ENCODE measurements at places on chromosomes 5 and 9.

DNA sequence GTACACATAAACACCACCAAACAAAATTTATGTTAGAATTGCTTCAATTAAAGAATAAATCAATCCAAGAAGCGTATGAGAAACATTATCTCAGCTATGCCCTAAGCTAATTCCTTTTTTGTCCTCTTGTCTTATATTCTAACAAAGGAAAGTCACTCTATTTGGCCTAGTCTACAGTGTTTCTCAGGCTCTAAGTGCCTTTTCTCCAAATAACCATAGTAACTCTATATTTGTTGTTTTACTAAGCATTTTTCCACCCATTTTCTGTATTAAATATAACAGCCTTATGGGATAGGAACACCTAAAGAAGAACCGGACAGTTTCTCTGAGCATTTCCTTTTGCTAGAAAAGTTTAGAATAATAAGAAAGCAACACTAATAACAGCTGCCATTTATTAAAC, 120.1 kb upstream of the MTAP start:
- no peak for DNase-seq

DNA sequence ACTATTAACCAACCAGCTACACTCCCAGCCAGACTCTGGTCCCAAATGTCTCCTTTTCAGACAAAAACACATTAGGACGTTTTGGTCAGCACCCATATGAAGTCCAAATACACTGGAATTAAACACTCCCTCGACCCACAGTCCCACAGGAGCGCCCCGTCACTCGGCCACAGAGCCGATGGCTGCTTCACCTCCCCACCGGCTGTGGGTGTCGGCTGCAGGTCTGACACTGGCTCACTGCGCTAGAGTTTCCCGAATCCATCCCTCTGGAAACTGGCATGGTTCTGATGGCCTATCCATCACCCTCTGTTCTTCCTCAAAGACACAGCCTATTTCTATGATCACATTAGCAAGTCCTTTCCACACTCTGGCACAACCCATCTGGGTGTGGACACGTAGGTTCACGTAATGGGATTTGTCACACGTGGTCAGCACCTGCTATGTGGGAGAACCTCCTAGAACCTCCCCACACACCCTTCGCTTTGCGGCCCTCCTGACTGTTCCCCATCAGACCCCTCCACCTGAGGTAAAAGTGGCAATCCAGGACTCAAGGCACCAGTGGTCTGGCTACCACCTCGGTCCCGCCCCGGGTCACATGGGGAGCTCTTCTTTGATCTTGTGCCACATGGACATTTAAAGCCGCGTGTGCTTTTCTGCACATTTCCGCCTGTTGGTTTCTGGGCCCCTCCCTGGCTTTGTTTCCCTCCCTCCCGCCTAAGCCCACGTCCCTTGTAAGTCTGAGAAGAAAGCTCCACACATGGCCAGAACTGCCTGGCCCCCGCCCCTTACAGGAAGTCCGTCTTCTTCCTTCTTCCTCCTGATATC, 131.1 kb upstream of the PHYKPL start:
- DNase-seq, result no peak

GRCh38 chr5:175317872-175318271, 126.1 kb downstream of the DRD1 start:
- DNase-seq, result no peak

DNA sequence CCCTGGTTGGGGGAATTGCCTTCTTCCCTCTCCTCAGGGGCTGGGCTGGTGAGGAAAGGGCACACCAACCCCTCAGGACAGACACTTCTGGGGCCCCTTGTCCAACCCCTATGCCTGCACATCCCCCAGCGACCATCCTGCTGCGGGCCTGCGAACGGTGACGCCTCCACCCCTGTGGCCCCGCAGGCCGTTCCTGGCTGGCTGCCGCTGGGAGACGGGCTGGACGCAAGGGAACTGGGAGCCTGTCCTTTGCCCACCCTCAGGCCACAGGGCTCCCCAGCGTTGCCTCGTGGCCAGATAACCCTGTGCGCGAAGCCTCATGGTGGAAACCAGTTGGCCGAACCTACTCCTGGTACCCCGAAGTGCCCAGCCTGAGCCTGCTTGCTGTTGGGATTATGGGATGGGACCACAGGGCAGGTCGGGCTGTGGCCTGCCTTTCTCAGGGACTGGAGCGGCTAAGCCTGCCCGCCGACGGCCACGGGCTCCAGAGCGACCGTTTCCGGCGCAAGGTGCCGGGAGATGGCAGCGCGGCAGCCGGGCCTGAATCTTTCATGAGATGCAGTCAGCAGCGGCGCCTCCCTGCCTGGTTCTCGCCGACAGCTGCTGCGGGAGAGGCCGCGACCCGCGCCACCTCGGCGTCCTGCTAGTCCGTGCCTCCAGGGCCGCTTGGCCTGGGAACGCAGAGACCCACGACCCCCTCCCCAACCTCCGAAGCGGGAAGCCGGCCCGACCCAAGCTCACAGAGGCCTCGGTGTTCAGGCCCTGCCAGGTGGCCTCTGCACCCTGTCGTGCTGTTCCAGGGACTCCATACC, 6.5 kb upstream of the PITX1 start:
- DNase-seq, result no peak

DNA sequence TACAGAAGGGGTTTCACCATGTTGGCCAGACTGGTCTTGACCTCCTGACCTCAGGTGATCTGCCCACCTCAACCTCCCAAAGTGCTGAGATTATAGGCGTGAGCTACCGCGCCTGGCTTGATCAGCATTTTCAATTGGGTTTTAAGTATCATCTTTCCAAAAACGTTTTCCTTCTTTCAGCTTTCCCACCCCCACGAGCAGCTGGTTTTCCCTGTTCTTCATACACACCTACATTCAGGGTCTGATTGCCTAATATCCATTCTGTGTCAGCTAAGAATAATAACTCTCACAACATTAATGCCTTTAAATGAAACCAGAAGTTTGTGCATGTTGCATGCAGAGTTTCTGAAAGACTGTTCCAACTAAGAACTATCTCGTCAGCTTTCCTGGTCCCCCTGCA, 38.3 kb downstream of the RFK start:
- no peak for DNase-seq

DNA sequence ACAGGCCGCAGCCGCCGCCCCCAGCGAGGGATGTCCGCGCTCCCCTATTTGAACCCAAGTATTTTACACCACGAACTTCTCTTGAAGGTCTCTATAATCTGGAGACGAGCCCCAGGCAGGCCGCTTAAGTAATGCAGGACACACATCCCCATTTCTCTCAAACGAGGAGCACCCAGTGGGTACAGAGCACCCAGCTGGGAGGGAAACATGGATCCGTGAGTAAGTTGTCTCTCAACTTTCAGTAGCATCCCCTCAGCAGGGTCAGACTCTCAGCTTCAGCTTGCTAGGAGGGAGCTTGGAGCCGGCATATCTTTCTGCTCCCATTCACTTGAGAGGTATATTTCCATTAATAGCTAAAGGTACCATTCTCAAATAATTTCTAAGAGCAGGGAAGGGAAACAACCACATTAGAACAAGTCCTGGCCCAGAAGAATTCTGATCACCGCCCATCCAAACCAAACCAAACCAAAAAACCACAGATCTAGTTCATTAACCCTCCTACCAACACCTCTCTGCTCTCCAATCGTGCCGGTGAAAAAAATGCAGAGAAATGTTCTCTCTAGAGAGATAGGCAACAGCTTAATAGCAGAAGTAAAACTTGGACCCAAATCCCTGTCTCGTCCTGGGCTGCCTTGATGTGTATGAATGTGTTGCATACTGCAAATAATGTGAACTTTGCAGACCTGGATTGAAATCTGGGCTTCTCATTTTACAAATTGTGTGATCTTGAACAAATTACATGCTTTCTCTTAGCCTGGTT, 910 bp downstream of the TDRD7 start:
- DNase-seq, result peak; percentile 46

GRCh38 chr5:4563400-4563799, 576.7 kb upstream of the ADAMTS16 start:
- DNase-seq, result peak; percentile 50

GRCh38 chr9:136222906-136223285, 18.0 kb upstream of the LHX3 start:
- DNase-seq, result no peak

DNA sequence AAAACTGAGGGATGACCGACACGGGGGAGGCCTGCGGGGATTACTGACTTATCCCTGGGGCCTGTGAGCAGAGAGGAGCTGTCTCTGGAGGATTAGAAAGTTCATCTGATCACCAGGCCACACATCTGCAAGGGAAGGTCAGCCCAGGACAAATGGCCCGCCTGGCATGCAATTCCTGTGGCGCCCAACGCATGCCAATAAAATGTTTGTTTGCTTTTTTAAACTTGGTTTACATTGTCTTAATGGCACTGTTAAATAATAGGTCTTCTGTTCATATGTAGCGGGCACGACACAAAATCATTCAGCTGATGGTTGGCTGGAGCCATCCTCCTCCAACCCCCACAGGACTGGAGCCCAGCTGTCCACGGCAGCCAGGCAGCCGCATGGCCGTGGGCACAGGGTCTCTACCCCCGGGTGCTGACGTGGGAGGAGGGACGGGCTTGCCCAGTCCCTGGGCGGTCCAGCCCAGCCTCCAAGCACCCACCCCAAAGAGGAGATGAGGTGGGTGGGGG, 41.0 kb upstream of the SLC12A7 start:
- DNase-seq, result no peak

- no peak for DNase-seq
Measured at GRCh38 chr9:77597057-77597456, 51.1 kb downstream of the GNA14 start.

DNA sequence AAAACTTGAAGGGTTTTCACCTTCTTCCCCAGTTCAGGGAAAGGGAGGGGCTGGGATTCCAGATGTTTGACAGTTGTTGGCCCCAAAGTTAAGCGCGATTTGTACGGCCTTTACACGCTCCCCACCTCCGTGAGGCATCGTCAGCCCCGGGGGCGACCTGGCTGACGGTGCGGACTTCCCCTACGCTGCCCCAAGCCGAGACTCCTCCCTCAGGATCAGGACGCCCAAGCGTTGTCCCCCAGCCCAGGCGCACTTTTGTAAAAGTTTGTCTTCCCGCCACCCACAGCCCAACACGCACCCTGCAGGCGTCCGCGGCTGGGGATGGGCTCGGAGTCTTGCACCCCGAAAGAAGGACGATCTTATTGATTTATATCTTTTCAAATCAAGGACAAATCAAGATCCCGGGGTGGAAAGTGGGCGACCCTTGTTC, 713 bp downstream of the MOB3B start:
- peak; percentile 76 for DNase-seq

GRCh38 chr5:88934439-88934838, 51.5 kb upstream of the MEF2C start:
- peak; percentile 58 for DNase-seq

GRCh38 chr9:35660966-35661415, 2.9 kb downstream of the CCDC107 start:
- DNase-seq, result peak; percentile 33

Measured in OCI-M1 (cell line).